Fibroblast of skin of left biceps (primary cell): ENCODE measurements at places on chromosomes 6 and 20.

DNA sequence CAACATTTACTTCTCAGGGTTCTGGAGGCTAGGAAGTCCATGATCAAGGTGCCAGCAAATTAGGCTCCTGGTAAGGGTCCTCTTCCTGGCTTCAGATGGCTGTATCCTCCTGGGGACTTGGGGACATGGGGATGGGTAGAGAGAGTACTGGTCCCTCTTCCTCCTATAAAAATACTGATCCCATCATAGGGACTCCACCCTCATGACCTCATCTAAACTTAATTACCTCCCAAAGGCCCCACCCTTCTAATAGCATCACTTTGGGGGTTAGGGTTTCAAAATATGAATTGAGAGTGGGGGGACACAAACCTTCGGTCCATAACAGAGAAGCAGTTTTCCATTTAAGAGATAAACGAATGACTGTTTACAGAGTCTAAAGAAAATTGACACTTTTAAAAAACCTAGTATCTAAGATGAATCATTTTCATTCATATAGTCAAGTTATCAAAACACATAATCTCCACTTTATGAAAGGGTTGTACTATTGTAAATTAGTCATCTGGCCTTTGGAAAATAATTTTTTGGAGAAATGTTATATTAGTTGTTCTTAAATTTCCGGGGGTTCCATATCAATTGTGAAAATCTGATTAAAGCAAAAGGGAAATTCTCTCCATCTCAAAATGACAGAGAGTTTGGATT is 33.5 kb downstream of the ELOVL5 start:
- no peak for DNase-seq

- DNase-seq, result no peak
These were observed 18.7 kb upstream of the LY86 start for GRCh38 chr6:6569811-6570164.

GRCh38 chr6:14720411-14721102 is 525.3 kb upstream of the JARID2 start:
- DNase-seq, result no peak

GRCh38 chr20:5401277-5401875 is 84.6 kb upstream of the PROKR2 start:
- DNase-seq, result no peak

- DNase-seq, result peak; percentile 50
These were observed 209.8 kb upstream of the KCNQ5 start for GRCh38 chr6:72411872-72412708.

DNA sequence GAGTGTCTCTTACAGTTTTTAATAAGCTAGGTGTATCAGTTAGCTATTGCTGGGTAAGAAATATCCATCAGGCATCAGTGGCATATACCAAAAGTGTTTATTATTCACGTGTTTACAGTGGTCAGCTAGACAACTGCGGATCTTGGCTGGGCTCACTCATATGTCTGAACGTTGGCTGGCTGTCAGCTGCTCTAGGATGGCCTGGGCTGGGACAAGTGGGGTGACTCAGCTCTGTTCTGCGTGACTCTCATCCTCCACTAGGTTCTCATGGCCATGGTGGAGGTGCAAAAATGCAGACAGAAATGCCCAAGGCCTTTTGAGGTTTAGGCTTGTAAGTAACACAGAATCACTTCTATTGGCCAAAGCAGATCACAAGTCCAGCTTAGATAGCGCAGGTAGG is 22.0 kb downstream of the ZNF341 start:
- DNase-seq, result no peak

- DNase-seq, result no peak
These were observed 33.5 kb upstream of the GCLC start for GRCh38 chr6:53578371-53578770.

- no peak for DNase-seq
These were observed 3.5 kb downstream of the ANKRD60 start for GRCh38 chr20:58224974-58225373.

DNA sequence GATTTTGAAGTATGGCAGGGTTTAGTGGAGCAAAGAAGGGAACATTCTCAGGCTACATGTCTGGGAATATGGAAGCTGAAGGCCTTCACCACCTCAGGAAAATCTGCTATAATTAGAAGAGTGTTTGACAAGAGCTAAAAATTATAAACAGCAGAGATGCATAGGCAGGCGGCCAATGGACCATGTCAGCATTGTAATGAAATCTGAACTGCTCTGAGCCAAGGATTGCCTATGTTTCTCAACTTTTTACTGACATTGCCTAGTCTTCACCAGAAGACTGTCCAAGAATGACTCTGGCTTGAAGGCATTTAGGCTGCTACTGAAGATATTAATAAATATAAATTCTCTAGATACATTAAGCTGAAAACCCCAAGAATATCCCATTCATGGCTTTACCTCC is 84.1 kb downstream of the C6orf52 start:
- no peak for DNase-seq

DNA sequence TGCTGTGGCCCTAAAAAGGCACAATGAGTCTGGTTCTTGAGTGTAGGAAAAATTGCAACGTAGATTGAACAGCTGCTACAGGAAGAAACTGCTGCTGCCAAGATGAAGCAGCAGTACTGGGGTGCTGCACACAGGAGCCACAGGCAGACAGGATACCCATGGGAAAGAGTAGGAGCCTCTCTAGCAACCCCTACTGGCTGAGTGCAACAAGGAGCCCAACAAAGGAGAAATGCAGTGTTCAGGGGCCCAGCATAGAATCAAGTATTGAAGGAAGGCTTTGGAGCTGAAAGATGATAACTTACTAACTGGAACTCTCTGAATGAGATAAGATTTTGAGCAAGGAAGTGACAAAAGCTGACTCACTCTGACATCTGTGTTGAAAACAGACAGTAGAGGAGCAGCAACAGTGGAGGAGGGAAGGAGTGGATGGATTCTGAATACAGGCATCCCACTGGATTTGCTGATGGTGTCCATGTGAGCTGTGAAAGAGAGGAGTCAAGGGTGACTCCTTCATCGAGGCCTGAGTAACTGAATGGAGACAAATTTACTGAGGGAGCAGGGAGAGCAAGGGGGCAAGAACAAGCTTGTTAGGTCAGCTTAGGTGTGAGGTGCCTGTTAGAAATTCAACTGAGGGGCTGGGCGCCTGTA is 534.7 kb upstream of the JARID2 start:
- DNase-seq, result peak; percentile 66

GRCh38 chr6:140779341-140779740 is 1353.4 kb upstream of the GJE1 start:
- DNase-seq, result no peak

- DNase-seq, result no peak
These were observed 21.5 kb upstream of the TAF4 start for GRCh38 chr20:62087227-62087626.

DNA sequence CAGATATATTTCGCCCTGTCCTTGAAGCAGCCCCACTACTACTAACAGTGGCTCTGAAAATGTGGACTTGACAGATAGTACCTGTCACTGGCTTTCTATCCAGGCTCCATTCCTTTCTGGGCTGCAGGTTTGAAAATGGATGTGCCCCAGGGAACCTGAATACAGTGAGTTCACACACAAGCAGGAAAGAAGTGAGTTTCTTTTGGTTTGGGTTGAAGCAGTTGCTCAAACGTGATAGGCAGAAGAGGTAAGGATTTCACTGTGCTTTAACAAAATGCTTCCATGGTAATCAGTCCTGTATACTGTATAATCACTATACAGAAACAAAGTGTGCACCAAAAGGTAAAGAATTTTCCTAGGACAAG is 382.9 kb downstream of the PRKN start:
- DNase-seq, result no peak

DNA sequence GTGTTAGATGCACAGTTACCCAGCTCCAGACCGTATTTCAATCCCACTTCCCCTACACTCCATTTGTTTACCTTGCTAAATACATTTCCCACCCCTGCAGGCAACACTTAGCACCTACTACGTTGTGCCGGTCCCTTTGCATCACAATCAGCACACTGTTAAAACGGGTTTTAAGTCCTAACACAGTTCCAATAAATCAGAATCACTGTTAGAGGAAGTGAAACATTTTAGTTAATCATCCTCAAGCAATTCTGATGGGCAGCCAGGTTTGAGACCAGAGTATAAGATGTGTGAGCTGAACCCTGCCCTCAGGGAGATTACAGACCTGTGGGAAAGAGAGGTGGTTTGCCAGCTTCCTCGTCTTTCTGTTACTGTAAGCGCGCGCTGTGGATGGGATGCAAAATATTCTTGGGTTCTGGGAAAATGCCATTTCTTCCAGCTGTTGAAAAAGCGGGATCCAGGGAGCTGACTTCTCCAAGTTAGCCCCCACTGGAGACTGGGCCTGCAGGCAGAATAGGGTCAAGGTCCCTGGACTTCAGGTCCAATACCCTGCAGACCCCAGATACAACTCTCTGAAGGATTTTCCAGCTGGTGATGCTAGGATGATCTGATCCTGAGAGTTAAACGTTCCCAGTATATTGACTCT is 3.1 kb downstream of the ZCCHC3 start:
- DNase-seq, result no peak

DNA sequence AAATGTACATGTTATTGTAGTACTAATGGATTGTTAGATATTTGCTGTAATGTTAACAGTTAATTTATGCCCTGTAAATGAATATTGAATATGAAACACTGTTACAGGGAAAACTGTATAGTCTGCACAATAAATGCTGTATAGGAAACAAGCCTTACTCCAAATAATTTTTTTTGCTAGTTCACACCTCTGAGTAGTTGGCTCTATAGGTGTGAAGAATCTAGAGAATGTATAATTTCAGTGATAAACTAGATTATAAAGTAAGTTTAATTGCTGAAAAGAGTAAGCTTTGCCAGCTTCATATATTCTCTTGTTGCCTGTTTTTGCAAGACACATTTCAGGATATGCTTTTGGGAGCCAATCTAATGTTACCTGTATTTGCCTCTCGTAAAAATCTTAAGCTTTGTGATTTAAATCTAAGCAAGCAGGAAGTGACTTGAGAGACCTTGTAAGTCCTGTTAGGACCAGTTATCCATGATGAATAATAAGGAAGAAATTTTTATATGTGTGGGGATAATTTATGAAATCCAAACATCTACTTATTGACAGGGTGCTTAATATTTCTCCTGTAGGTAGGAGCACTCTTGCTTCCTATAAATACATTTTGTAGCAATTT is 232.4 kb downstream of the ZFAND3 start:
- no peak for DNase-seq

DNA sequence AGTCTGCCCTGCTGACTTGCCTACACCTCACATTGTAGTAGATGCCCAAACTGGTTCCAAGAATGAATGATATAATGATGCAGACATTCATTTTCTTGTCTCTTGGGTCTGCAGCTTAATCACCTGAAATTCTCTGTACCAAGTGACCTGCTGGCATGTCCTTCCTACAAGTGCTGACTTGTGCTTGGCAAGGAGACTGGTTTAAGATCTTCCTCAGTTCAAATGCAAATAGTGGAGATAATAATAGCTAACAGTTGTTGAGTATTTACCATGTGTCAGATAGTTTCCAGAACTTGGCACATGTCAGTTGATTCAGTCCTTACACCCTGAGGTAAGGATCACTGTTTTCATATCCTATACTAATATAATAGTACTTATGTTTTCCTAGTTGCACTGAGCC is 223.4 kb downstream of the SLC24A3 start:
- DNase-seq, result no peak

DNA sequence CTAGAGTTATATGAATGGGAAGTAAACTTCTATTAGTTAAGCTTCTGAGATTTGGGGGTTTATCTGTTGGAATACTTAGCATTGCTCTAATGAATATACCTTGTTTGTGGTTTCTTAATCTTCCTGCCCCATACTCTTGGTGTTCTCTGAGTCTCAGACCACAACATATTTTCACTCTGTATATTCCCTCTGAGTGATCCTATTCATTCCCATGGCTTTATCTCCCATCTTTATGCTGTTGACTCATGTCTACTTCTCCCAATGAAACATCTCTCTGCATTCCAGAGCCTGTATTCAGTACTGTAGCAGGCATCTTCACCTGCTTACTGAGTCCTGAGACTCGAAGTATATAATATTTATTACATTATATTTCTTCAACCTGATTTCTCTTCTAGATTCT is 283.7 kb upstream of the MAP3K7 start:
- no peak for DNase-seq

DNA sequence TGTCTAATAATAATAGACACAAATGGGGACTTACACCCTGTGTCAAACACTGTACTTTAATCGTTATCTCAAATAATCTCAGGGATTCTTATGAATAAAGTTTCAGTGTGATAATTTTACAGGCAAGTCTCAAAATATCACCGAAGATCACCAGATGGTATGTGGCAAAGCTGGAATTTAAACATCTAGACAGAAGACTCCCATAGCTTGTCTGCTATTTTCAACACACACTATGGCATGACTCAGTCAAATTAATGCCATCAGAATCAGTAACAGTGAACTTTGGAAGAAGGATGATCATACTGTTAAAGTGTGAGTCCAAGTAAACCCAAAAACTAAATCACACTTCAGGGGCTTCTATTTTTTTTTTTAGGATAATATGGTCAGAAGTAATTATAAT is 867.6 kb upstream of the FLRT3 start:
- DNase-seq, result no peak

GRCh38 chr6:81934936-81935335 is 182.5 kb upstream of the TENT5A start:
- no peak for DNase-seq

DNA sequence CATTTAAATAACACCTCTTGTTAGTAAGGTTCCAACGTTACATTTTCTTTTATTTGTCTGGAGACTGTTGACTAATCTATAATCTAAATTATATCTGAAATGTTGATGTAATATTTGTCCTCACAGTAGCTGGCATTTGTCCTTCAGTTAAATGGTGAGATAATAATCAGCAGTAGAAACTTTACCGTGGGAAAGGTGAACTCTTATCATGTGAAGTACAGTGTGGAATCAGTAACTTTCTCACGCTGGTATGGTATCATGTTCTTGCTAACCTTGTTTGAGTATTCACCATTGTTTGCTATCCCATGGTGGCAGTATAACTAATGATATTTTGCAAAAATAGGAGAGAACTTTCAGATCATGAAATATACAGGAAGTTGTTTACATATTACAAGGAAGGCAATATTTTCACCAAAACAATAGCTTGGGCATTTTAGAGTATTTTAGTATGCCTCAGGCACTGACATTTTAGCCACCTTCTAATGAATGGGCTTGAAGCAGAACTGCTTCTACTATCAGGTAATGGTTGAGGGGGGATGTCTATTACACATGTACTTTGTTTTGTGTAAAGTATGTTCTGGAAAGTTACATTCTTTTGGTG is 4.8 kb downstream of the GMNN start:
- no peak for DNase-seq

DNA sequence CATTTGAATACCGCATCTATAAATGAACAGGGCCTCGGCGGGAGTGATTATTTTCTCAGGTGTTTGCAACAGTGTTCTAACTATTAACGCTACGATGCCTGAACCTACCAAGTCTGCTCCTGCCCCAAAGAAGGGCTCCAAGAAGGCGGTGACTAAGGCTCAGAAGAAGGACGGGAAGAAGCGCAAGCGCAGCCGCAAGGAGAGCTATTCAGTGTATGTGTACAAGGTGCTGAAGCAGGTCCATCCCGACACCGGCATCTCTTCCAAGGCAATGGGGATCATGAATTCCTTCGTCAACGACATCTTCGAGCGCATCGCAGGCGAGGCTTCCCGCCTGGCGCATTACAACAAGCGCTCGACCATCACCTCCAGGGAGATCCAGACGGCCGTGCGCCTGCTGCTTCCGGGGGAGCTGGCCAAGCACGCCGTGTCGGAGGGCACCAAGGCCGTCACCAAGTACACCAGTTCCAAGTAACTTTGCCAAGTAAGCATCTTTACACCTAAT is 70.9 kb downstream of the HFE start:
- DNase-seq, result no peak
